ENCODE measurements at places on chromosomes 3 and 15.

GRCh38 chr3:14150491-14151230 lies 25.8 kb downstream of the TMEM43 start:
- no peak for DNase-seq

GRCh38 chr3:8301977-8302735 lies 199.5 kb upstream of the LMCD1 start:
- DNase-seq: peak; percentile 16

DNA sequence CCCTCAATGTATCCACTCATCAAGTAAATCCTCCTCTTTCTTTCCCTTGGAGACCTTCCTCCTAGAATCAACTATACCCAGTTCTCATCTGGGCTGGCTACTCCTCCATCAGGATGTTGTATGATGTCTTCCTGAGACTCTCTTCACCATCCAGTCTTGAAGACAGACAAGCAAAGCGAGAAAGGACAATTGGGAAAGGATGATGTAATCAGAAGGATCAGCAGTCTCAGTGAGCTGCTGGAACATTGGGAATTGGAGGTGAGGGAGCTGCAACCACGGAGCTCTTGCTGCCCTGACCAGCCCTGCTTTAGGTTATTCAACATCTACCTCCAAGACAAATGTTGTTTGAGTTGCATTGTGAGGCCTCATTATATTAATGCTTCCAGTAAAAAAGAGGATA lies 48.0 kb upstream of the UBP1 start:
- DNase-seq: no peak

DNA sequence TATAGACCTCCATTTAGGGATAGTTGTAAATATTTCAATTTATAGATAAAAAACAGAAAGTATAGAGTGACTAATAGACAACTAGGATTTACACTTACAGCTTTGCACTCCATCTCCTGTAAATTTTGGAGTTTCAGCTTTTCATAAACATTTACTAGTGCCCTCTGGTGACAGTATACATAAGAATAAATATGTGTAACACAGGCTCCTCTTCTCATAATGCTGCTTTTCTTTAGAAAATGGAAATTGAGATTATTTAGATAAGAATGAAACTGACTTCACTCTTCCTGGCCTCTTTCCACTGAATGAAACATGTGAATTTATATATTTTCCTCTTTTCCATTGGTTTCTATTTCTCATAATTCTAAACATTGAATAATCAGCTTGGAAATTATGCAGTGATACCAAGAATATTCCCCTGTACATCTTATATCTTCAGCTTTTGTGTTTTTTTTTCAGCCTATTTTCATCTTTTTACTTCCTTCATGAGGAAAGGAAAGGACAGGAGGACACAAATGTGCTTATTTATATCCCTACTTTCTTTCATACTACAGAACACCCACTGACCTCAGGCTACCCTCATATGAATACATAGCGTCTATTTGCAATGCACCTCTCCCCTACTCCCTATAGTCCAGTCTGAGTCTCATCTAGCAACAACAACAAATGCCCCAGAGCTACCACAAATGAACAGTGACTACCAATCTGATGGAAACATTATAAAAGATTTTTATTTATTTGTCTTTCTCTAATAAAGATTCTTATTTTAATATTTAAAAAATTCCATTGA lies 103.1 kb upstream of the CCDC39 start:
- DNase-seq: no peak

- DNase-seq: no peak
Observed at GRCh38 chr3:72560846-72561675, 287.2 kb downstream of the SHQ1 start.

DNA sequence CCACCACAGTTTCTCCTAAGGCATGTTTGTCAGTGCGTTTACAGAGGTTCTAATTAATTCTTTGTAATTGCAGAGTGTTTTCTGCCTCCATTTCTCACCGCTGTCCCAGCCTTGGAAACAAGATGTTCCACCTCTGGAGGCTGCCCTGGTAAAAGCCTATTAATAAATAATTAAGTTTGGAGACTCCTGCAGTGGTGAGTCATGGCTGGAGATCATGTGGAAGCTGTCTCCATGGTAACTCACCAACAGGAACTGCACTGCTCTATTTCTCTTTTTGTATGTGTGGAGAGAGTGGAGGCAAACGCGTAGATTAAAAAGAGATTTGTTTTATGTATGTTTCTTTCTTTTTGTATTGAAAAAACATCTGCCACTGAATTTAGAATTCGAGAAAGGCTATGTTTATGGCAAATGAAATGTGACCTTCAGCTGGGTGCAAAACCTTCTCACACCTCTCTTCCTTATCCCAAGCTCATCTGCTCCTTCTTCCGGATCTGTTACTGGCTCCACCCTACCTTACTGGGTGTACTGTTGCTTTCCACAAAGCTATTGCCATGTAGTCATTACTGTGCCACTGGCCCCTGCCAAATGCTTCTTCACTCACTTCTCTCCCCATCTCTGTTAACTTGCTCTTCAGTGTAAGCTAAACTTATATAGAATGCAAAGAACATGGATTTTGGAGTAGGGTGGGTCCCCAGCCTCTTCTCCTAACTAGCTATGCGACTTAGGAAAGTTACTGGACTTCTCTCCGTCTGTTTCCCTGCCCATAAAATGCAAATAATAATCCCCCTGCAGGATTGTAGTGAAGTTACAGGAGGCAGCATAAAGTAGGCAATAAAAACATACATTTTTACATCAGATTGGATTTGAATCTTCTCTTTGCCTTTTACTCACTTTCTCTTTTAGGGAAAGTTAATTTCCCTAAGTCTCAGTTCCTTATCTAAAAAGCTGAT lies 778.5 kb downstream of the NTRK3 start:
- peak; percentile 13 for DNase-seq

- DNase-seq: no peak
Observed at GRCh38 chr3:139695426-139696313, 17.9 kb upstream of the NMNAT3 start.
